ENCODE measurements at places on chromosomes 7 and 10. TPM values are rescaled to one million over a fixed set of nuclear protein-coding genes. Genes with fewer than 3 reads are reported as not detected.

The LSM5 gene
- 14.0 TPM for total RNA-seq

DNA sequence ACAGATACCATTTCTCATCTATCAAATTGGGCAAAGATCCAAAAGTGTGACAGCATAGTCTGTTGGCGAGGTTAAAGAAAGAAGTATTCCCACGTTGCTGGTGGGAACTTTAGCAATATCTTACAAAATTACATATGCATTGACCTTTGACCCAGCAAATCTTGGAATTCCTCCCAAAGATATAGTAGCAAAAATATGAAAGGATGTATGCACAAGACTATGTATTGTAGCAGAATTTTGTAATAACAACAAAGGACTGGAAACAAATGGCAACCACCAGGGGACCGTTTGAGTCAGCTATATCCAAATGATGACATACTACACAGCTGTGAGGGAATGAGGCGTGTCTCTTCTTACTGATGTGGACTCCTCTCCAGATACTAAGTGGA is 50.2 kb downstream of the KCNH2 start:
- no peak overlapping the region for H3K27ac ChIP-seq
- no peaks in the 10 kb centered on the region for H3K36me3 ChIP-seq
- DNase-seq: no peak
- no peaks in the 10 kb centered on the region for H3K27me3 ChIP-seq
- no peaks in the 10 kb centered on the region for H3K4me1 ChIP-seq

DNA sequence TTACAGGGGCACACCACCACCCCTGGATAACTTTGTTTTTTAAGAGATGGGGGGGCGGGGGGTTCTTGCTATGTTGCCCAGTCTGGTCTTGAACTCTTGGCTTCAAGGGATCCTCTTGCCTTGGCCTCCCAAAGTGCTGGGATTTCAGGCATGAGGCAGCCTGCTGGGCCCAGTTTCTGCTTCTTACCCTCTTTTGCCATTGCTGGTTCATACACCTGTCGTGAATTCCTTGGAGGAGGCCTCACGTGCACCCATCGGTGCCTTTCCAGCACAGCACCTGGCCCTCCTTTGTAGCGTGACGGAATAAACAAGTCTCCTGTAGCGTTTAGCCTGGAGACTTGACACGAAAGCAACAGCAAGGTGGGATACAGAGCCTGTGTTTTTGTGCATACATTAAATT is 75.5 kb downstream of the CARD11 start:
- H3K4me3 ChIP-seq: no peak overlapping the region
- no peaks in the 10 kb centered on the region for H3K27me3 ChIP-seq
- H3K27ac ChIP-seq: no peak overlapping the region
- no peaks in the 10 kb centered on the region for H3K4me1 ChIP-seq
- no peak for DNase-seq

GRCh38 chr7:30596721-30597120 is 2.0 kb downstream of the GARS1 start:
- peaks cover 26% of the 10 kb centered on the region for H3K4me1 ChIP-seq
- no peak for DNase-seq
- H3K4me3 ChIP-seq: no peak overlapping the region

The CCSER2 gene
- total RNA-seq: 61.8 TPM

The LIPK gene
- total RNA-seq: not detected

The ADRA2A gene
- total RNA-seq: 0.42 TPM

GRCh38 chr7:153838591-153838990 is 213.6 kb upstream of the DPP6 start:
- no peak for DNase-seq
- H3K27ac ChIP-seq: no peak overlapping the region
- no peak overlapping the region for H3K4me3 ChIP-seq
- no peaks in the 10 kb centered on the region for H3K4me1 ChIP-seq
- H3K27me3 ChIP-seq: no peaks in the 10 kb centered on the region

DNA sequence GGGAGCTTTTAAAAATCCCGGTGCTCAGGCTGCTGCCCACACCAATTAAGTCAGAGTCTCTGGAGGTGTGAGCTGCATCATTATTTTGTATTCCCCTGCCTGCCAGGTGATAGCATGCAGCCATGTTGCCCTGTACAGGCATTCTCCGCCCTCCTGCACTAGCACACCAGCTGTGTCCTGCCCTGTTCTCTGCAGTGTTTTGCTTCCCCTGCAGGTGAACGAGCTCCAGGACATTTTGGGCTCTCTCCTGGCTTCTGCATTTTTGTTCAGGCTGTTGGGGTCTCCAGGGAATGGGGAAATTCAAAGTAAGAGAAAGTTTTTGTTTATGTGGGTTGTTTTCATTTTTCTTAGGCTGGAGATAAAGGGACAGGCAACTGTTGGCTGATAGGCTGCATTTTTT is 271.0 kb upstream of the COBL start:
- H3K27ac ChIP-seq: no peak overlapping the region
- DNase-seq: no peak
- H3K27me3 ChIP-seq: no peaks in the 10 kb centered on the region
- no peaks in the 10 kb centered on the region for H3K36me3 ChIP-seq

DNA sequence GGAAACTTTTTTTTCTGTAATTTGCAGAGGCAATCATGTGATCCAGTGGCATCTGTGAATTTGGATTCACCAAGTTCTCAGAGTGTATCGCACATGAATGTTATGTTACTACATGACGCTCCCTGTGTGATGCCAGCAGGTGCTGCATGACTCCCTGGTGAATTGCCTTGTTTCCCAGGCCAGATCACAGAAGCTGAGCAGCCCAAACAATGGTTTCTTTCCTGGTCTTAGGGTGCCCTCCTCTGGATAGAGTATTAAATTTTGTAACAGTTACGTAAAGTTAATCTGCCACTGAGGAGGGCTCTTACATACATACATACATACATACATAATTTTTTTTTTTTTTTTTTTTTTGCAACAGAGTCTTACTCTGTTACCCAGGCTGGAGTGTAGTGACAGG is 3.6 kb downstream of the ZSCAN21 start:
- H3K27me3 ChIP-seq: no peaks in the 10 kb centered on the region
- H3K4me1 ChIP-seq: peaks cover 8% of the 10 kb centered on the region
- H3K4me3 ChIP-seq: no peak overlapping the region
- DNase-seq: peak; percentile 60

DNA sequence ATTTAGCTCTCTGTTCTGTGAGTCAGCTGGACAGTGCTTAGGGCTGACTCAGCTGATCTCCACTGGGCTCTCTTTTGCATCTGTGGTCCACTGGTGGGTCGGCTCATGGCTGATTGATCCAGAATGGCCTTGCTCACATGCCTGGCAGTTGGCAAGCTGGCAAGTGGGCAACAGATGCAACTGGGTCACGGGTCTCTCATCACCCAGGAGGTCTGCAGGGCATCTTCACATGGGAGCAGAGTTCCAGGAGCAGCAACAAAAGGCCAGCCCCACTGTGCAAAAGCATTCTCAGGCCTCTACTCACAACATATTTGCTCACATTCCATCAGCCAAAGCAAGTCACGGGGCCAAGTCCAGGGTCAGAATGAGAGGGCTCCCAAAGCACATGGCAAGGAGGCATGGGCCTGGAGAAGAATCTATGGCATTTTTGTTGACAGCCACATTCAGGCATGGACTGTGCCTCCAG is 98.8 kb downstream of the OAT start:
- no peaks in the 10 kb centered on the region for H3K27me3 ChIP-seq
- H3K4me3 ChIP-seq: no peak overlapping the region
- no peak overlapping the region for H3K27ac ChIP-seq

The SLC39A12 gene
- total RNA-seq: not detected

The LGI1 gene
- 12.6 TPM for total RNA-seq

The ATRNL1 gene
- total RNA-seq: 5.8 TPM

- no peak overlapping the region for H3K4me3 ChIP-seq
- H3K36me3 ChIP-seq: no peaks in the 10 kb centered on the region
- peaks cover 55% of the 10 kb centered on the region for H3K4me1 ChIP-seq
- no peaks in the 10 kb centered on the region for H3K27me3 ChIP-seq
- no peak for DNase-seq
Observed at GRCh38 chr7:157389951-157390730, 53.3 kb downstream of the DNAJB6 start.

The MMRN2 gene
- 29.5 TPM for total RNA-seq

The GRID1 gene
- total RNA-seq: 1.4 TPM

DNA sequence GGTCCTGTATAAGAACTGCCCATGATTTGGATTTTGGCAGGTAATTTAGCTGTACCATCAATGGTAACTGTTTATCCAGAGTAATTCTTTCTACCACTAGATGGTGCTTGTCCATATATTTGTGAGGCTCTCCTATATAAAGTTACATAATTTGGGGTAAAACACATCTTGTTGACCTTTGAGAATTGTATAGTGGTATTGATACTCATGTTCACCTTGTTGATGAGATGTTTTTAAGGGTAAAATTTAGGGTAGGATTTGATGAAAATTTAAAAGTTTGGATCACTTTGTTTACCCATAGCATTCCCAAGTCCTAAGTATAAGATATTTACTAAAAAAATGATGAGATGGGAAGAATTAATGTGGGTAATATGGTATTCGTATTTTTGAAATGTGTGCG is 31.6 kb downstream of the ST7 start:
- no peaks in the 10 kb centered on the region for H3K36me3 ChIP-seq
- no peaks in the 10 kb centered on the region for H3K27me3 ChIP-seq
- no peak for DNase-seq
- H3K4me1 ChIP-seq: peaks cover 6% of the 10 kb centered on the region
- H3K27ac ChIP-seq: no peak overlapping the region

DNA sequence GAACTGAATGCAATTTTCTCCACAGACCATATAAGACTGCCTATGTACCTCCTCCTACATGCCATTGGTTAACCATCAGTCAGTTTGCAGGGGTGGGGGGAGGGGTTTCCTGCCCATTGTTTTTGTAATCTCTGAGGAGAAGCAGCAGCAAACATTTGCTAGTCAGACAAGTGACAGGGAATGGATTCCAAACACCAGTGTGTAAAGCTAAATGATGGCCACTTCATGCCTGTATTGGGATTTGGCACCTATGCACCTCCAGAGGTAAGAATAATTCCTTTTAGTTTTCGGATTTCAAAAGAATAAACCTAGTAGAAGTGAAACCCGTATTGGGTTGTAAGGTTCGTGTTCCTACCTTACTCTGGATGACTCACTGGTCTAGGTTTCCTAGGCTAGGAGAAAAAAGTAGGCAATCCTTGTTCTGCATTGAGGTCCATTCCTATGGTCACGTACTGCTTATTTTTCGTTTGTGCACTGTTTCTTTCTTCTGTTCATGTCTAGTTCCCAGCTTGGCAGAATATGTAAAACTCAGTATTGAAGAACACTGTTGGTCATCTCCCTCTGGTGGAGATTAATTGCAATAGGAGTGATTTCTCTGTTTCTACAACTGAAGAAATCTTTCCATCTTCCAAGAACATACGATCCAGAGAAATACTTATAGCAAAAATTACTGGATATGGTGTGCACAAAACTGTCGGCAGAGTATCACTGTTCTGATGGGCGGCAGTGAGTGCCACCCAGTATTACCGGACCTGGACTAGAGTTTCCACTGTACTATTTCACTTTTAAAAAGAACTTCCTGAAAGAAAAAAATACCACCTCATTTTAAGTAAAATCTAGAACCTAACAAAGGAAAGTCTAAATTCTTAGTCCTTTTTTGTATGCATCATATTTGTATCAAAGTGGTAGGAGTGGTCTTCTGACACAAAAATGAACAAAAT is at the start of gene AKR1C3:
Gene AKR1C3 (plus strand): TSS at position 150 of the 941 bp plus-strand sequence. CDS start 31 bp downstream, at position 181.
- H3K27me3 ChIP-seq: no peaks in the 10 kb centered on the region
- peak within 1 kb of the TSS; percentile 63 for H3K4me3 ChIP-seq
- peaks cover 18% of the 10 kb centered on the region for H3K4me1 ChIP-seq

GRCh38 chr7:99767662-99768061 is 16.3 kb downstream of the CYP3A4 start:
- H3K27me3 ChIP-seq: no peaks in the 10 kb centered on the region
- no peak for DNase-seq
- H3K4me3 ChIP-seq: no peak overlapping the region

DNA sequence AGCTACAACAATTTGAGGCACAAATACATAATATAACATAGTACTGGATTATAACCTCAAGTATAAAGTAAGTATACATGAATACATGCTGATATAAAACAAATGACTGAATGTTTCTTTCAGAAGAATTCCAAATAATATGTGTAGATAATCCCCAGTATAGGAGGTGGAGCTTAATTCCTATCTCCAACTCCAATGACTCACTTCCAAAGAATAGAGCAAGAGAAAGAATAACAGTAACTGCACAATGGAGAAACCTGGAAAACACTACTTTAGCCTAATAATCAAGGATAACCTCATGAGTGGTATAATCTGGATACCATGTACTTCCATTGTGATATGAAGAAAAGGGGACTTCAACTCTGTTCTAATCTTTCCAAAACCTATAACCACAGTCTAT is 13.7 kb upstream of the SEMA3C start:
- H3K27me3 ChIP-seq: no peaks in the 10 kb centered on the region
- H3K4me1 ChIP-seq: no peaks in the 10 kb centered on the region
- no peaks in the 10 kb centered on the region for H3K36me3 ChIP-seq
- H3K4me3 ChIP-seq: no peak overlapping the region
- DNase-seq: no peak
- H3K27ac ChIP-seq: no peak overlapping the region

- peak overlapping the region; percentile 59 for H3K27ac ChIP-seq
- H3K4me1 ChIP-seq: peaks cover 7% of the 10 kb centered on the region
- no peaks in the 10 kb centered on the region for H3K27me3 ChIP-seq
- no peaks in the 10 kb centered on the region for H3K36me3 ChIP-seq
- peak overlapping the region; percentile 12 for H3K4me3 ChIP-seq
- DNase-seq: no peak
Observed at GRCh38 chr10:19638182-19638895, 177.9 kb upstream of the PLXDC2 start.
